Activated naive CD8-positive, alpha-beta T cell treated with anti-CD3 and anti-CD28 coated beads, Interleukin-2, amount 50 U/mL, for 16 hours (primary cell): ENCODE measurements at places on chromosomes 4 and X.

DNA sequence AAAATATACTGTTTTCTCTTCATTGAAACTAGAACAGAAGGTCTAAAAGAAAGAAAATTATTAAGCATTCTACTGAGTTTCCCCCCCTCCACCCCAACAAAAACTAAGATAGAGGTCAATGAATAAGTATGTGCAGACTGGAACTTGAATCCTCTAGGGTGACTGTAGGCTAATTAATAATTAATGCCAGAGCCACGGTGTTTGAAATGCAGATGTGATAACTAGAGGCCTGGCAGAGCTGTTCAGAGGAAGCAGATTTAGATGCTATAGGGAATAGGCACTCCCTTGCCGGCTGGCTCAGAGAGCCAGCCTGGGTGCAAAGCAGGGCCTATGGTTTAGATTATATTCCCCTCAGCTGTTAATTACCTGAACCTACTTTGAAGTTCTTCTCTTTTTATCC lies 12.2 kb upstream of the POU3F4 start:
- no peak for DNase-seq

DNA sequence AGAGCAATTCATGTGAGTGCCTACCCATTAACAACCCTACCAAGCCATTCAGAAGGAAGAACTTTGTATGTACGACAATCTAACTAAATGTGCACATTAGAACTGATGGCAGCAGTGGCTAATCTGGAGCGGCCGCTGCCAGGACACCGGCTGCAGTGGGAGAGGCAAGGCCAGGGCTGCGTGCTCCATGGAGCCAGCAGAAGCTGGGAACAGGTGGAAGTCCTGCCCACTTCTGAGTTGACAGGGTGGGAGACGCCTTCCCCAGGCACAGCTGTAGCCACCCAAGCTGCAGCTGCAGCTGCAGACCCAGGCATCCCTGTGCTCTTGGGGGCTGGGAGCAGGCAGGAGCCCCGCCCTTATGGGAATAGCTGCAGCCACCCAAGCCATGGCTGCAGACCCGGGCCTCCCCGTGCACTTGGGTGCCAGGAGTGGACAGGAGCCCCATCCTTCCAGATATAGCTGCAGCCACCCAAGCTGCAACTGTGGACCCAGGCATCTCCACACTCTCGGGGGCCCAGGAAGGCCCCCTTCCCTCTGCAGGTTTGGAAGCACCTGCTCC lies 79.1 kb upstream of the DDX60 start:
- no peak for DNase-seq

- no peak for DNase-seq
Measured at GRCh38 chr4:172188248-172188988, 375.2 kb downstream of the GALNTL6 start.

DNA sequence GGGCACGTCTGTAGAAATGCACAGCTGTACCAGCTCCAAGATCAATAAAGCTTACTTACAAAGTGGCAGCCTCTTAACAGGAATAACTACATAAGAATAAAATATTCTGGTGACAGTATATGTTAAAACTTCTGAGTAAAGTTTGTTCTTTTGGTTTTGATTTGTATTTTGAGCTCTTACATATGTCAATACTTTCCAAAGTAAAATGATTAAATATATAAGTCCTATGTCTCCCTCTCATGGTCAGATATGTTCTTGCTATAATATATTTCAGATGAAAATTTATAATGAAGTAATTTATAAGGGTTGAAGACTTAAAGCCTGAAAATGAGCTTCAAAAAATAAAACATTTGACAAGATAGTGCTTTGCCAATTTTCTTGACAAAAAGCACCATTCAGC lies 254.4 kb downstream of the NPFFR2 start:
- no peak for DNase-seq

DNA sequence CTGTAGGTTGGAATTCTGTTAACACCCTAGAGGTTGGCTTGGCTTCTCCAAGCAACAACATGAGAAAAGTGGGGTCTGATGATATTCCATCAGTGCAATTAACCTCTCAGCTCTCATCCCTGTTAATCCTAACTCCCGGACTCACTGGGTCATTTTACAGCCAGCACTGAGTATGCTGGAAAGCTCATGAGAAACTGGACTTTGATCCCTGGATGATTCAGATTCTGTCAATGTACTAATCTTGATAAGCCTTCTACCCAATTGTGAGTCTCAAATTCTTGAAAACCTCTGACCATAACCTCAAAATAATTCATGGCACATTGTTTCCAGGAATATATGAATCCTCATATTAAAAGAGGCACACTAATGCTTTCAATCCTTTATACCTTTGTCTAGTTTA lies 244.3 kb upstream of the DCAF8L1 start:
- DNase-seq: no peak

DNA sequence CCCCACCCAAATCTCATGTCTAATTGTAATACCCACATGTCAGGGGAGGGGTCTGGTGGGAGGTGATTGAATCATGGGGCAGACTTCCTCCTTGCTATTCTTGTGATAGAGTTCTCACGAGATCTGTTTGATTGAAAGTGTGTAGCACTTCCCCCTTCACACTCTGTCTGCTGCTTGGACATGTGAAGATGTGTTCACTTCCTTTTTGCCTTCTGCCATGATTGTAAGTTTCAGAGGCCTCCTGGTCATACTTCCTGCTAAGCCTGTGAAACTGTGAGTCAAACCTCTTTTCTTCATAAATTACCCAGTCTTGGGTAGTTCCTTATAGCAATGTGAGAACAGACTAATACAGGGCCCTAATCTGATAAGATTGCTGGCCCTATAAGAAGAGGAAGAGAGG lies 1514.8 kb downstream of the RPA4 start:
- DNase-seq: no peak

GRCh38 chr4:186999686-187000085 lies 276.0 kb upstream of the FAT1 start:
- no peak for DNase-seq

GRCh38 chr4:69858690-69859089 lies 1.3 kb downstream of the SULT1E1 start:
- DNase-seq: no peak

GRCh38 chrX:134718966-134719317 lies 60.7 kb upstream of the PLAC1 start:
- DNase-seq: no peak

- no peak for DNase-seq
Measured at GRCh38 chr4:118948545-118949144, 60.0 kb downstream of the SYNPO2 start.

DNA sequence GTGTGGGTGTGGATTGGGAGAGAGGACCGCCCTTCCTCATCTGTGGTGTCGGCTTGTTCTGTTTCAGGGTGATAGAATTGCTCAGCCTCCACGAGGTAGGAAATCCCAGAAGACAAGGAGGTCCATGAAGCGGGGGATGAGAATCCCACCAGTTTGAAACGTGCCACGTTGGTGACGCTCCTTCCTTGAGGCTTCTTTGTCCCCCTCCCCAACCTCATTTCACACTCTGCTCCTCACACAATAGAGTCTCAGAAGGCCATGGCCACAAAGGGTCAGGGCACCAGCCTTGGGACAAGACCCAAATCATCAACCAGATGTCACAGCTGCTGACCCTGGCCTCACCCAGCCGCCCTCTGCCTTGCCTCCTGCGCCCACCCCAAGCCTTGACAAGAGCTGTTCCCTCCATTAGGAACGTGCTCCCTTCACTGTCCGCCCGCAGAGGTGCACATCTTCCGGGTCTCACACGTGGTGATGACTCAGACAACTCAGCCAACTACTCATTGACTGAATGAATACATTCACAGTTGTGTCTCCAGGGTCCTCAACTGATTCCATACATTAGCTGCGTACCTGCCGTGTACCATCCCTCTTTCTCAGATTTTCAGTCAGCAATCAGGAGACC lies 18.3 kb downstream of the BLOC1S4 start:
- DNase-seq: no peak

DNA sequence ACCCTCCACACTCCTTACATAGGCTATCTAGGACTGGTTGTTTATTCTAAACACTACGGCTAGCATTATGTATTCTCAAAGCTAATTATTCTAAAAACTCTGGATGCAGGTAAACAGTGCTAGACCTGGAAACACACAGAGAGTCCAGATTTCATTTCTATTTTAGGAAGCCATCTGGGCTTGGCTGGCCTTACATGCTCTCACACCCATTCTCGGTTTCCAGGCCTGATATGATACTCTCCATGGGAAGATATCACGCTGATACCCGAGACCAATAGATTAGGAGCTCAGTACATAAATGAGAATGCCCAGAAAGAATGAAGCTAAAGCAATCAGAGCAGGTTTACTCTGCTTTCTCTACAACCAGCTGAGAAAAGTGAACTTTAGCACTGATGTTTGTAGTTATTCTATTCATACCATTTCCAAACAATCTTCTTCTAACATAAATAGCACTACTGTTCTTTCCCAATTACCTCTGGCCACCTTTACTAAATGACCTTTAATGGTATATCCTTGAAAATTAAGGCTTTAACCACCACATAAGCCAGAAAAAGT lies 973.3 kb downstream of the PCDH18 start:
- no peak for DNase-seq

- DNase-seq: no peak
Measured at GRCh38 chr4:2651998-2652397, 104.1 kb downstream of the TNIP2 start.

DNA sequence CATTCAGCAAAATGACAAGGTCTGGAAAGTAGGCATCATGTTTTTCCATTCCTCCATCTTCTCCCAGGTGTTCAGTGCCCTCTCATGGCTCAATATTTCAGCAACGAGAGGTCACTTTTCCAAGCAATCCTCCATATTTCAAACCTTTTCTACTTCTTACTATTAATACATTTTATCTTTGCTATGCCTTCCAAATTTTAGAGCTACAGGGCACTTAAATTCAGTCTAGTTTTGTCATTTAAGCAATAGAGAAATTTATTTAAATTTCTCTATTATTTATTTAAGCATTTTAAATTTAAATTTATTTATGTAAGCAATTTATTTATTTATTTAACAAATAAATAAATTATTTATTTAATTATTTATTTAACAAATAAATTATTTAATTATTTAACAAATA lies 305.1 kb upstream of the ANXA10 start:
- no peak for DNase-seq

DNA sequence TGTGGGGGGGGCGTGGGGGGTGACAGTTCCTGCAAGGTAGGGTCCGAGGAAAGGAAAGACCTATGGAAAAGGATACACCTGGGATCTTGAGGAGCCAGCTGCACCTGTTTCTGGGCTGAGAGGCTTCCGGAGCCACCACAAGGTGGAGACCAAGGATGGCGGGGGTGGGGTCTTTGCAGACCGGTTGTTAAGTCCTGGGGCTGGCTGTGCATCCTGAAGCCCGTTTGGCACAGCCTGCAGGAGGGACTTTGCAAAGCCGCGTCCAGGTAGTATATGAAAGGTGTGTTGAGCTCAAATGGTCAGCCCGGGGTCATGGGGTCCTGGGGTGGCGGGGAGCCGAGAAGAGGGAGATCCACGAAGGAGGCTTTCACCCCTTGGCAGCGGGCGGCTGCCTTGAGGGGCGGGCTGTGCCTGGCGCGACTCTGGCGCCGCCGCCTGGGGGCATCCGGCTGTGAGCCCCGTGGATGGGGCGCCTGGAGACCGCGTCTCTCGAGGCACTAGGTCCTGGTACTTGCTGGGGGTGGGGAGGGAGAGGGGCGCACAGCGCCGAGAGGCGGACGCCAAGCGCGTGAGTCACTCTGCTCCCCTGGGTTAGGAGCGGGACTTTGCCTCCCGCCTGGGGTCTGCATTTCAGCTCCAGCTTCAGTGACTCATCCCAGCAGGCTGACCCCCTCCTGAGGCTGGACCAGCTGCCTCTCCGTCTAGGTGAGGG lies 58.2 kb upstream of the DYNLT3 start:
- DNase-seq: no peak

- DNase-seq: no peak
Measured at GRCh38 chrX:132367984-132368383, 120.9 kb downstream of the MBNL3 start.

GRCh38 chr4:179626687-179627086 lies 2184.4 kb upstream of the AGA start:
- no peak for DNase-seq

DNA sequence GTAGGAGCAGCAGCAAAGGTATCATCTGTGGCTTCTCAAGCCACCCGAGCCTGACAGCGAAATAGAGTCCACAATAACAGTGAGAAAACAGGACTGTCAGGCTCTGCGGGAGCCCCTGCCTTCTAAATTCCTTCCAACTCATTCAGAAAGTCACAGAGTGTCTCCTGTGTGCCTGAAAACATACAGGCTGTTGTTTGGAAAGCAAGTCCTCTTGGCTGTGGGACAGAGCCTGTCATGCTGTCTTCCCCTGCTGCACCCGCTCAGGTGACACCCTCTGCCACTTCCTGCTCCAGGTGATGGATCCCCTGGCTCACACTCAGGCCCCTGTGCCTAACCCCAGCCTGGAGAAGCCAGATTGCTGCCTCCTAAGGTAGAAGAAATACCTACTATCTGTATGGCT lies 152.3 kb downstream of the RAB28 start:
- DNase-seq: no peak

DNA sequence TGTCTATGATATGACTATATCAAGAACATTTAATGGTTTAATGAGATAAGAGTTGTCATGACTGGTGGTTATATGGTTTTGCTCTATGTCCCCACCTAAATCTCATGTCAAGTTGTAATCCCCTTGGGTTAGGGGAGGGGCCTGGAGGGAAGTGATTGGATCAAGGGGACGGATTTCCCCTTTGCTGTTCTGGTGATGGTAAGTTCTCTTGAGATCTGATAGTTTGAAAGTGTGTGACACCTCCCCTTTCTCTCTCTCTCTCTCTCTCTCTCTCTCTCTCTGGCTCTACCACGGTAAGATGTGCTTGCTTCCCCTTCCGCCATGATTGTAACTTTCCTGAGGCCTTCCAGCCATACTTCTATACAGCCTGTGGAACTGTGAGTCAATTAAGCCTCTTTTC lies 803.4 kb downstream of the TRIML1 start:
- no peak for DNase-seq

DNA sequence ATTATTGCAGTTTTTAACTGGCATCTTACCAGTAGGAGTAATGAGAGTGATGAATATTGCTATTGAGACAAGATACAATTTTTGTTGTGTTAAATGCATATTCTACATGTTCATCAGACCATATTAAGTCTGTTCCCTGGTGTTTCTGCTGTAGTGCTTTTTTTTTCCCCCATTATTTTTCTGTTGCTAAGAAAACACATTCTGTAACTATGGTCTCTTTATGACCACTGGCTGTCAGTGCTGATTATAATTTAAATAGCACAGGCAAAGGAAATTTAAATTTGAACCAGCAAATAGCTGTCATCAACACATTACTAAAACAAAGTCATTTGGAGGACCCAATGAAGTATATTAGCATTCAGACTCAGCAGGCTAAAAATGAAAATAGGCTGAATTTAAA lies 98.3 kb upstream of the ANKRD50 start:
- DNase-seq: no peak

DNA sequence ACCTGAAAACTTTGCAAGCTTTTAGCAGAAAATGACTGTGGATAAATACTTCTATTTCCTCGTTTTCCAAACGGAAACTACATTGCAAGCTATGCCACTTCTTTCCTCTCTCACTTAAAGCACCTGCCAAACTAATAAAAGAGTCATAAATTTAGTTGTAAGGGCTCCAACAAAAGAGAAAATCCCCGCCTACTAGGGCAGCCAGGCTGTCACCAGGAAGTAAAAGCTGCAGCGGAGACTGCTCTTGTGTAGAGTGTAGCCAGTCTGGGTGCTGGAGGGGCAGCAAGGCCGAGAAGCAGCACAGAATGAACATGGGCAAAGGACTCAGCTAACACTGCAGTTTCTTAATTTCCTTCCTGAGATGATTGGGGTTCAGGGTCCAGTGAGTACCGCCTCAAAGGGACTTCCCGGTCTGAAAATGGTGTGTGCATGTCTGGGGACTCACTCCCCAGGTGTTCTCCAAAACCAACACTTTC lies 89.3 kb upstream of the MAML3 start:
- no peak for DNase-seq

- DNase-seq: no peak
Measured at GRCh38 chr4:184806229-184806550, 19.6 kb downstream of the ACSL1 start.
